ENCODE measurements at places on chromosomes 13 and 19.

DNA sequence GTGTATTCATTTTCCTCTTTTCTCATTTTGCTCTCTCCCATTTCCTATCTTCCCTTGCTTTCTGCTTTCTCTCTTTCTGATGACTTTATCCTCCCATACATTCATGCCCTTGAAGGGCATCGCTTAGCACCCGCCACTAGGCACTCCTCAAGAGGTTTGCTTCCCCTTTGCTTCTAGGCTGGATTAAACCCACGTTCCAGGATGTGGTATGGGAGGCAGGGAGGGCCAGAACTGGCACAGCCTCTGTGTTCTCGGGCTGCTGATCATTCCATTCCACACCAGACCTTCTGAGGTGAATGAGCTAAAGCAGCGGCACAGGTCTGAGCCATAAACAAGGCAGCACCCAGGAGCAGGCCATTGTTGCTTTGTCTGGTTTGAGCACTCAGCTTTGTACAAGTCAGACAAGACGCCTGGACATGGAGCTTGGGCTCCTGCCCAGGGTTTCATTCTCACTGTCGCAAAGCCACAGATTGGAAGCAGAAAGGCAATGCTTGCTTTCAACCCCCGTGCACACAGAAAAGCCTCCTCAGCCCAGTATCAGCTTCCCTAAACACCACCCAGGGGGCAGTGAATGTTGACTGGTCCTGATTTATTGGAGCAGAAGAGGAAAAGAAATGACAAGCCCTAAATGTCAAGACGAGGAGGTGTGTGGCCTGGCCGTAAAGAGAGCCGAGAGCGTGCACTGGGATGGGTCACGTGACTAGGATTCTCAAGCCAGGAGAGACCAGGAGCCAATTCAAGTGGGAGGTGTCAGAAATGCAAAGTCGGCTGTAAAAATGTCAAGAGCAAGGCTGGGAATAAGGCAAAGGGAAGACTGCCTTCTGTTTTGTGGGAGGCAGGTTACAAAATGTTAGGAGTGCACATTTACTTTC is 218.0 kb upstream of the SERP2 start:
- no peak for DNase-seq

- DNase-seq: no peak
These were observed 31.6 kb downstream of the CCNE1 start for GRCh38 chr19:29843180-29844051.

DNA sequence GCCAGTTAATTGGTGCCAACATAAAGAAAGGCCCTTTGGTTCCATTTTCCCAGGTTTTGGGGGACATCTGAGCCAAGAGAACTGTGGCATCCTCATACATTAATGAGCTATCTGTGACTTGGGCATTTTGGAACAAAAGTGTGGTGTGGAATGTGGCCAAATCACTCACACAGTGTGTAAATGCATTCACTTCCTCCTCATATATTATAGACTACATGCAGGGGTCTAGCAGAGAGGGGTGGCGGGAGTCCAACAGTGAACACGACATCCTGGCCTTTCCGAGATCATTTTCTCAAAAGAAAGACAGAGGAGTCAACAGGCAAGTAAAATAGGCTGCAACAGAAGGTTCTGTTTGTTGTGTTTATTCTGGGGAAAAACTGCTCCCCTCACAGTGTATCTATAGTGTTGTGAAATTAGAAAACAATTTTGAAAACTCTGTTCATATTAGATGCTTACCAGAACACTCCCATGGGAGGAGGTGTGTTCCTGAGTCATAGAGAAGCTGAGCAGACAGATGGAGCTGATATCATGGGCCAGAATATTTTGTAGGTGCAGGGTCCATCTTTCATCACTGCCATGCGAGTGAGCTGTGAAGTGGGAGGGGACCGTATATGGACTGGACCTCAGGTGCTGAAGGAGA is 36.9 kb downstream of the PABPC3 start:
- no peak for DNase-seq

- no peak for DNase-seq
These were observed 632.1 kb downstream of the DIAPH3 start for GRCh38 chr13:59531571-59532091.

- DNase-seq: no peak
These were observed 261.3 kb downstream of the DACH1 start for GRCh38 chr13:71605744-71606143.

GRCh38 chr13:49319551-49319950 is 71.8 kb downstream of the CDADC1 start:
- DNase-seq: no peak

- DNase-seq: no peak
These were observed 20.7 kb downstream of the CEBPG start for GRCh38 chr19:33394006-33394722.

DNA sequence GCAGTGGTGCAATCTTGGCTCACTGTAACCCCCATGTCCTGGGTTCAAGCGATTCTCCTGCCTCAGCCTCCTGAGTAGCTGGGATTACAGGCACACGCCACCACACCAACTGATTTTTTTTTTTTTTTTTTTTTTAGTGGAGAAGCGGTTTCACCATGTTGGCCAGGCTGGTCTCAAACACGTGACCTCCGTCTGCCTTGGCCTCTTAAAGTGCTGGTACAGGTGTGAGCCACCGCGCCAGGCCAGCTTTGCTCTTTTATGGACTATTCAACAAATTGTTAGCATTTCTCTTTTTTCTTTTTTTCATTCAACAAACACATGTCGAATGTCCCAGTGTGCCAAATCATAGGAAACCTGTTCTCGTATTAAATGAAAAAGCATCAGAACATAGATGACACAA is 99.6 kb downstream of the INSR start:
- DNase-seq: no peak

DNA sequence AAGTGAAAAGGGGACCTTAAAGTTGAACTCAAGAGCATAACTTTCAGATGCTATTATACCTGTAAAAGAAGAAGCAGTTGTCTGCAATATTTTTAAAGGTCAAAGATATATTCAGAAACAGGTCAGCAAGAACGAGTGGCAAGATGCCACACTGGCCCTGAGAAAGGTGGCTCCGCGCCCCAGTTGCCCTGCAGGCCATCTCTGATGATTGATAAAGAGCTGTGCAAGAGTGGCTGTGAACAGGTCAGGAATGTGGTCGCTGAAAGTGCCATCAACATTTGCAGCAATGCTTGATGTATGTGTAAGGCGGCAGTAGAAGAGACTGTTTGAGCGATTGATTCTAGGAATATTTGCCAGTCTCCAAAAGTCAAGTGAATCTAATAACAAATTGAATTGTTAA is 664.2 kb upstream of the SLC10A2 start:
- DNase-seq: no peak

DNA sequence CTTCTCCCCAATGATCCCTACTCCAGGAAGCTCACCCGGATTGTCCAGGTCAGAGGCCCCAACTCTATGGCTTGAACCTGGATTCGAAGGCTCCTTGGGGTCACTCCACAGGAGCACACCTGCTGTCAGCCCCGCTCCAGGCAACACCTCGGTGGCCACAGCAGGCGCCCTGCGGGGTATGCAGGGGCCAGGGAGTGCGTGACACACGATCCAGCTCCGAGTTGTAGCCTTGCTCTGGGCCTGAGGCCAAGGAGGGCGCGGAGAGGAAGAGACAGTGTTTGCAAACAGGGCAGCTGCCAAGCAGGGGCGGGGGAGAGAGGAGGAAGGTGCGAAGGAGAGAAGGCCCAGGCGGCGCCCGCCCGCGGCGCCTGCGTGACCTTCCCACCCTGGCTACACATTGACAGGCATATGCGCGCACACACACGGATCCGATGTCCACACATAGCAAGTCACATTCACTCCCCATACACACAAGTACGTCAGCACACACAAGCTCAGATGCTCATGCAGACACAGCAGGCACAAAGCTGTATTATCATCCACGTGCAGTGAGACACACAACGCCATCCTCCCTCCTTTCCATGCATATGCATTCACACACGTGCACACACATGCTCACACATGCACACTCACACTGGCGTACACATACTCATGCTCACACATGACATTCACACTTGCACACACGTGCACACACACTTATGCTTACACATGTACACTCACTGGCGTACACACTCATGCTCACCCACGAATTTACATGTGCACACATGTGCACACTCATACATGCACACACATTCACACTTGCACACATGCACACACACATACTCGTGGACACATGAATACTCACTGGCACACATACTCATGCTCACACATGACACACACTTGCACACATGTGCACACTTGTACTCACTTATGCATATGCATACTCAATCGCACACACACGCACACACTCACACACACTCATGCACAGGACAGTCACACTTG is 10.4 kb downstream of the SBK2 start:
- no peak for DNase-seq

- DNase-seq: no peak
These were observed 19.8 kb upstream of the ZNF91 start for GRCh38 chr19:23415034-23415433.

GRCh38 chr19:40690050-40690692 is at the start of gene NUMBL:
Gene NUMBL (minus strand): TSS chr19:40690651. CDS start chr19:40690483, 168 bp downstream.
- DNase-seq: no peak

DNA sequence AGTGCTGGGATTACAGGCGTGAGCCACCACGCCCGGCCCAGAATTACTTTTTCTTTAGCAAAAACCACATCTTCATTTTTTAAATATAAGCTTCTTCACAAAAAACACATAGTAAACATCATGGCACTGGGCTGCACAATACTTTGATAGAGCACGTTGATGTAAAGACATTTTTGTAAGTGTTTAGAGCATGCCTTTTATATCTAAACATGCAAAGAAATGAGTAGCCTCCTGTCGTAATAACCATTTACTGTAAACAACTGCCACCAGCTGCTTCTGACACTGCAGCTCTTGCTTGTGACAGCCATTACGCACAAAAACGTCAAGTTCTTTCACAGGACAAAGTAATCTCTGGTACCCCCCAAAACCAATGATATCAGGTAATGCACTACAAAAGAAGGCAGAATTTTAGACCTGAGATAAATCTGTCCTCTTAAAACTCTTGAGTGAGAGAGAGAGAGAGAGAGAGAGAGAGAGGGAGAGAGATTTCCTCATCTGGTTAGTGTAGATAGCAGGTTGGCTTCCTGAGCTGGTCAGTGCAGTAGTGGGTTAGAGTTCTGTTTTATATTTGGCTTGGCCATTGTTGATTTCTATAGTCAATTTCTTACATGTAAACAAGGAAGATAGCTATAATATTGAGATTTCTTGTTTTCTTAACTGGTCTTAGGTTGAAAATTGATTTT is 6.7 kb upstream of the ZNF548 start:
- DNase-seq: no peak

GRCh38 chr13:40079721-40080120 is 424.3 kb downstream of the COG6 start:
- no peak for DNase-seq

GRCh38 chr19:58562122-58563033 is 4.0 kb upstream of the UBE2M start:
- DNase-seq: no peak
